ENCODE measurements at places on chromosomes 1 and 21. TPM values are rescaled to one million over a fixed set of nuclear protein-coding genes. Genes with fewer than 3 reads are reported as not detected.

MGST3 gene
- 46.0 TPM for total RNA-seq

DNA sequence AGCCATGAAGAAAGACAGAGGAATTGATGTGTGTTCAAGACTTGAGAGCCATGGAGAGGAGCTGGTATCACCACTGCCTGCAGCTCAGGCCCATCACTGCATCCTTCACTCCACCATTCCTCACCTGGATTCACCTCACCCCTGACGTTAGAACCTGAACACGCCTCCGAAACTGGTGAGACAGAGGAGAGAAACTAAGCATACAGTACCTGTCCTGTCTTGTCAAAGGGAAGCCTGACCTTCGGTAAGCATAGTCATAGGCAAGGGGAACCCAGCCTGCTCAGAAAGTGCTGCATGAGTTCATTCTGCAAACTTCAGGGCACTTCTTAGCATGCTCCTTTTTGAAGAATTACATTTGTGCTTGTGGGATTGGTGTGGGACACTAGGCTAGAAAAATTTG is 425.8 kb downstream of the DSCAM start:
- no peaks in the 10 kb centered on the region for H3K36me3 ChIP-seq
- no peak overlapping the region for H3K4me3 ChIP-seq
- no peaks in the 10 kb centered on the region for H3K27me3 ChIP-seq
- no peak for DNase-seq

DNA sequence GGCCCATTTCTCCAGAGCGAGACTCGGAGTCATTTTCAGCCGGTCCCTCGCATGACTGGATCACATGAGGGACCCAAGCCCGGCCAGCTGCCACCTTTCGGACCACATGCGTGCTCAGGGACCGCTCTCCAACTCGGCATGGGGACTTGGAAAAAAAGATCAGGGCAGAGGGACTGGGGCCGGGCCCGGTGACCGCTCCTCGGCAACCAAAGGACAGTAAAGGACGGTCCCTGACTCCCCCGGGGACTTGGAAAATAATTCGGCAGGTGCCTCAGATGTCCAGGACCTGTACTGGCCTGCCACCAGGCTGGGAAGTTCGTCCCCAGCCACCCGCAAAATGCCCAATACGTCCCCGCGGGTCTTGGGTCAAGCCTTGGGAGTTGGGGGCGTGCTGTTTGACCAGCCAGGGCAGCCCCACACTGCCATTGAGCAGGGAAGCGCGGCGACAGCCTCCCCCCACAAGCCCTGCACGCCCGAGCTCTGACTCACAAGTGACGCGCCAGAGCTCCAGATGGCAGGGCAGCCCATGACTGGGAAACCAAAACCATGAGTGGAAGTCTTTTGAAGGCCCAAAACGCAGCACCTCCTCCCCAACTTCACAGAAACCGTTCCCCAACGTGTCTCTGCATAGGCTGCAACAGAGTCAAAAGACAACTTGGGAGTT is 134.5 kb downstream of the LIPI start:
- no peaks in the 10 kb centered on the region for H3K36me3 ChIP-seq
- no peaks in the 10 kb centered on the region for H3K4me1 ChIP-seq
- DNase-seq = no peak
- H3K27ac ChIP-seq = no peak overlapping the region

- DNase-seq = no peak
- no peaks in the 10 kb centered on the region for H3K36me3 ChIP-seq
- H3K27me3 ChIP-seq = no peaks in the 10 kb centered on the region
- no peak overlapping the region for H3K27ac ChIP-seq
These were observed 40.7 kb downstream of the HHAT start for GRCh38 chr1:210369425-210369824.

GRCh38 chr1:207815913-207816291 is 64.0 kb downstream of the CD46 start:
- H3K27ac ChIP-seq = no peak overlapping the region
- H3K4me1 ChIP-seq = peaks cover 50% of the 10 kb centered on the region
- no peaks in the 10 kb centered on the region for H3K36me3 ChIP-seq
- no peak for DNase-seq

DNA sequence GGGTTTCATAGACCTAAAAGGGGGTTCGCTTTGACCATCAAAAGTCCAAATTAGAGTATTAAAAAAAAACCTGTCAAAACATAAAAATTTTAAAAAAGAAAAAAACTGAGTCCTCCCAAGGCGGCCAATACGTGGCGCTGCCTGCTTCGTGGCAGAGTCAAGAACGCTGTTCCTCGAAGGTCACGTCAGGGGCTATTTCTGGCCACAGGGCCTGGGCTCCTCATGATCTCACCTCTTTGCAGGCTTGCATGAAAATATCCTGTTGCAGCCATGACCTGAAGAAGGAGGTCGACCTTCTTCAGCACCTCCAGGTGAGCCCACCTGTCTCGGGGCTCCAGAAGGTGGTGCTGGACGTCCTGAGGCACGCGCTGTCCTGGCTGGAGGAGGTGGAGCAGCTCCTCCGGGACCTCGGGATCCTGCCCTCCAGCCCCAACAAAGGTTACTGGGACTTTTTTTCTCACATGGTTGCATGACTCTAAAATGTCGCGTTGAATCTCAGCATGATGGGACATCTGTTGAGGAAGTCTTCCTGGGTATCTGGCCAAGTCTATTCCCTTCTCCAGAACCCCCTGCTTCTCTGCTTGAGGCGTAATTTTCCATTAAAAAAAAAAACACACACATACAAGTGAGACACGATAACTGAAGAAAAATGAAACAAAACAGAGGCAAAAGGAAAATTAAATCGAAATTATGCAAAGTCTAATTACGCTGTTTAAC is 80.4 kb upstream of the EFHD2 start:
- H3K4me1 ChIP-seq = no peaks in the 10 kb centered on the region
- DNase-seq = no peak
- no peaks in the 10 kb centered on the region for H3K27me3 ChIP-seq
- no peak overlapping the region for H3K27ac ChIP-seq
- H3K36me3 ChIP-seq = no peaks in the 10 kb centered on the region
- H3K4me3 ChIP-seq = no peak overlapping the region
